Stimulated activated CD8-positive, alpha-beta memory T cell treated with anti-CD3 and anti-CD28 coated beads, Interleukin-15, amount 100 ng/mL, for 1 hour (primary cell): ENCODE measurements at places on chromosomes 4 and X.

DNA sequence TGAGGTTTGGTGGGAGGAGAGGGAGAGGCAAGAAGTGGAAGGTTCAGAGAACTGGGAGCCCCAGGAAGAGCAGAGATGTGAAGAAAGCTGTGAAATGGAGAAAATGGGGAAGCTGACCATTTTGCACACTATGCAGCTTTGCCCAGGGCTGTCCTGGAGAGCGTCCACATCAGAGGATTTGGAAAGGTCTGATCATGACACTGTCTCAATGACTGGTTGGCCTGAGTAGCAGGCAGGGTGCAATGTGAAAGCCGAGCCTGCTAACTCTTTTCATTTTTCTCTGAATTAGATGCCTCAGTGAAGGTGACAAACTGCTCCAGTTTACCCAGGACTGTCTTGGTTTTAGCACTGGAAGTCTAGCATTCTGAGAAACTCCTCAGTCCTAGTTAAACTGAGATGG is 330.1 kb upstream of the RPS6KA3 start:
- DNase-seq, result no peak

DNA sequence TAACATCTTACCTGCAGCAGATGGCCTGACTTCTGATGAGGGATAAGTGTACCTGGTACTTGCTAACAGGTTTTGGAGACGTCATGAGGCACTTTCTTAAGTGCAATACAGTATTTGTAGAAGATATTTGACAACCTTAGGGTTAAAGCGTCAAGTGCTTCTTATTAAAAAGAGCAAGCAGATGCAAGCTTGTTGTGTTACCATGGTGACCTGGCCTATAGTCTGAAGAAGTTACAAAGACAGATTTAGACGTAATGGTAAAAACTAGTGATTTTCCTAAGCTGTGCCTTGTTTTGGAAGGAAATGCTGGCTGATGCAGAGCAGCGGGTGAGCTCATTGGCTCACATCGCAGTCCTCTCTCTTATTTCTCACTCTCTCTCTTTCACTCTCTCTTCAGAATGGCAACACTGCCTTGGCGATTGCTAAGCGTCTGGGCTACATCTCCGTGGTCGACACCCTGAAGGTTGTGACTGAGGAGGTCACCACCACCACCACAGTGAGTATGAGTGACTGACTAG is 243.6 kb downstream of the ANK2 start:
- DNase-seq, result no peak

- DNase-seq, result no peak
Measured at GRCh38 chr4:56220261-56220660, 167.0 kb downstream of the AASDH start.

GRCh38 chr4:166165829-166166420 is 292.9 kb downstream of the TLL1 start:
- no peak for DNase-seq

DNA sequence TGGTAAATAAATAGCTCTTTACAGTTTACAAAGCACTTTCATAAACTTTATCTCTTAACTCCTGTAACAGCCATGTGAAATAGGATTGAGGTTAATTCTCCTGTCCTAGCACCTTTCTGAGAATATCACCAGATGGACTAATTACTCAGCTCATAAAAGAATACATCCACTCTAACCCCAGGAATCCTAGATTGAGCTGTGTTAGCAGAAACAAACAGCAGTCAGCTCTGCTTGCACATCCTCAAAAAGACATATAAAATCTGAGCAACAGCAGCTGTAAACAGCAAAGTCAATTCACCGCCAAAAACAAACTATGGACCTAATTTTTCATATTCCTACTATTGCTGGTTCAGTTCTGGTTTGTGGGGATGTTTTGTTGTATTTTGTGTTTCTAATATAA is 182.8 kb downstream of the QDPR start:
- DNase-seq, result no peak

GRCh38 chr4:166386491-166387360 is 513.7 kb downstream of the TLL1 start:
- DNase-seq, result no peak

DNA sequence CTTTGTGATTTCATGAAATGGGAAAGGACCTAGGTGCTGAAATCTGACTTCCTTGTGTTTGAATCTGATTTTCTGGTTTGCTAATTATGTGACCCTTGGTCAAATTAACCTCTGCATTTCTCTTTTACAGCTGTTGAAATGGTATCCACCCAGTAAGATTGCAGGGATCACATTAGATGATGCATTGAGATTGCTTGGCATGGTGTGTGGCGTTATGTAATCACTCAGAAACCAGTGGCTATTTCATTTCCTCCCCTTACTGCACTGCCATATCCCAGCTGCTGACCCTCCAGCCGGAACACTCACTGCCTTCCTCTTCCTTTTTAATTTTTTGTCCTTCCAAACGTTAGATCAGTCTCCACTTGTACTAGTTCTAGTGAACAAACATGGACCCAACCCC is 79.0 kb downstream of the KLHL8 start:
- DNase-seq, result no peak

GRCh38 chr4:162610116-162610515 is 446.3 kb upstream of the FSTL5 start:
- no peak for DNase-seq

- no peak for DNase-seq
Measured at GRCh38 chr4:145186729-145187128, 6.3 kb upstream of the OTUD4 start.

GRCh38 chr4:38654273-38654672 is 9.7 kb upstream of the KLF3 start:
- DNase-seq, result no peak

GRCh38 chrX:107632346-107632745 is 4.0 kb downstream of the PRPS1 start:
- no peak for DNase-seq

DNA sequence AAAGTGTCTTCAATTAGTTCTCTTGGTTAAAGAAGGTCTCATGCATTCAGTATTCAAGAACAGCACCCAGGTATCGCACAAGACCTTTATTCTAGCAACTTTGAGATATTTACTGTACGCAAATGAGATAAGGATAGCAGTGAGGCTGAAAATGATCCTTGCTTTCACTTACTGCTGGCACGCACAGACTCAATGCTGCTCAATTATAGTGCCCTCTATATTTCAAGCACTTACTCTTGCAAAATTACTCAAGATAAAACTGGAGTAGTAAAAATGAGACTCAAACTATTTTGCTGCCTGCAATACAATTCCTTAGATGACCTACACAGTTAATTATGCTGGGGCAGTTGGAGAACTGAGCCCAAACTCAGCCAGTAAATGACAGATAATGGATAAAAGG is 60.9 kb downstream of the ADGRA3 start:
- no peak for DNase-seq

DNA sequence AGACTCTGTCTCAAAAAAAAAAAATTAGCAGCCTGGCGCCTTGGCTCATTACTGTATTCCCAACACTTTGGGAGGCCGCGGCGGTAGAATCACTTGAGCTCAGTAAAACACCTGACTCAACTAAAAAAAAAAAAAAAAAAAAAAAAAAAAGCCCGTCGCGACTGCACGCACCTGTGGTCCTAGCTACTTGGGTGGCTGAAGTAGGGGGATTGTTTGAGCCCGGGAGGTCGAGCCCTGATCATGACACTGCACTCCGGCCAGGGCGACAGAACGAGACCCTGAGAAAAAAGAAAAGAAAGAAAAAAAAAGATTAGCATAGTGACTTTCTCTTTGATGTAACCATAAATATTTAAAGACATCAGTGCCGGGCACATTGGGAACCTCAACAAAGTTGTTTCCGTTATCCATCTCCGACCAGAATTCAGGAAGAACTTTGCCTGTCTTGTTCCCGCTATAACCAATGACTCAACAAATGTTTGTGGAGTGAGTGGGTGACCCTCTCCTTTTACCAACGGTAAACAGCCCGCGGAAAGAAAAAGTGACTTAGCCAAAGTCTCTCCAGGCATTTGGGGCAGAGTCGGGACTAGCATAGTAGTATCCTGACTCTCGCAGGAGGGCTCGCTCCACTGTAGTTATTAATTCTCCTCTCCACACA is 553 bp upstream of the MED28 start:
- DNase-seq, result no peak

- DNase-seq, result no peak
Measured at GRCh38 chr4:12145768-12146167, 717.1 kb upstream of the HS3ST1 start.

- DNase-seq, result no peak
Measured at GRCh38 chr4:186719925-186720694, 3.5 kb downstream of the FAT1 start.

GRCh38 chr4:105900541-105900940 is 5.3 kb downstream of the NPNT start:
- no peak for DNase-seq

GRCh38 chrX:12912791-12913482 is 6.5 kb downstream of the TLR8 start:
- DNase-seq, result no peak

GRCh38 chrX:69066966-69067525 is 98.2 kb downstream of the PJA1 start:
- no peak for DNase-seq

DNA sequence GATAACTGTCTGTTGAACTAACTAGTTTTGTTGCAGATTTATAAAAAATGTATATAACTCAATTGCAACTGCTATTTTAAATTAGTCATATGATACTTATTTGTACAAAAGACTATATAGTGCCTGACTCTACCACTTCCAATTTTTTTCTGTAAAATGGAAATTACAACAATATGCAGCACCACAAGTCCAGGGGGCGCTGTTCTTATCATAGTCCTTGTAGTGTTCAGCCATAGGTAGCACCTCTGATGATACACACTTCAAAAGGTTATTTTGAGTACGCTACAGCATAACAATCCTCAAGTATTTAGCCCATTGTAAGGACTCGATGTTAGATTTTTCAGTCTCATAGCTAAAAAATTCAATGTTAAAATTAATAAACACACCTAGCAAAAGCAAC is 174.9 kb downstream of the CORIN start:
- DNase-seq, result no peak

DNA sequence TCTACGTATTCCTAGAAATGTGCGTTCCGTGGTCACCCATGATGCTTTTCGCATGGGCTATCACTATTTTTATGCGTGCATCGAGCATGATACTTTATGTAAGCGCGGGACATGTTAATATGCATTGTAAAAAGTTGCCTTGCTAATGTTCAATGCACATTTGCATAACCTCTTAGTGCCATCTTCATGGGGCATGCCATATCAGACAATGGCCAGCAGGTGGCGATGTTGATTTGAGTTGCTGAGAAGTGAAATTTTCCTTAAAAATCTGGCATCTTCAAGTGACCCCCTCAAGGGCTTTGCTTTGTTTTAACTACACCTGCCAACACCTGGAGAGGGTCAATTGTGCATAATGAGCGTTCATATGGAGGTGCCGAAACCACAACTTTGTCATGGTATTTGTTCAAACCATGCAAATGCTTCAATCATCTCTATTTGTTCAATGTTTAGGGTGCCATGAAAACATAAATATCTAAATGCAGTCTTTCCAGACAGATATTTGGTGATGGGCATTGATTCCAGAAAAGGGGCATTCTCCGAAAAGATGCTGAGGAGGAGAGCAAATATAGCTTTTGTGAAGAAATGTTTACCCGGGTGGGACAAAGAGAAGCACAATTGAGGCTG is 833.9 kb upstream of the PRKX start:
- no peak for DNase-seq

DNA sequence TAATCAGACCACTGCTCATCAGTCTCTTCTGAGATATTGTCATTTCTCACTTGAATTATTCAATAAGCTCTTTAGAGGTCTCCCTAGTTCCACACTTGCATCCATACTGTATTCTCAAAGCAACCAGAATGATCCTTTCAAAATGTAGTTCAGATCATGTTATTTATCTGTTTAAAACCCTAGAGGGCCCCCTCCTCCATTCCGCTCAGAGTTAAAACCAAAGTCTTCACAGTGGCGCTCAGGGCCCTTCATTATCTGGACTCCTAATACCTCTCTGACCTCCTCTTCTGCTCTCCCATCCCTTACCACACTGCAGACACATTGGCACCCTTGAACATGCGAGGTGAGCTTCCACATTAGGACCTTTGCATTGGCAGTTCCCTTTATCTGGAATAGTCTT is 32.7 kb upstream of the HPGDS start:
- no peak for DNase-seq

GRCh38 chrX:97238632-97239031 is 354.9 kb downstream of the RPA4 start:
- DNase-seq, result no peak

DNA sequence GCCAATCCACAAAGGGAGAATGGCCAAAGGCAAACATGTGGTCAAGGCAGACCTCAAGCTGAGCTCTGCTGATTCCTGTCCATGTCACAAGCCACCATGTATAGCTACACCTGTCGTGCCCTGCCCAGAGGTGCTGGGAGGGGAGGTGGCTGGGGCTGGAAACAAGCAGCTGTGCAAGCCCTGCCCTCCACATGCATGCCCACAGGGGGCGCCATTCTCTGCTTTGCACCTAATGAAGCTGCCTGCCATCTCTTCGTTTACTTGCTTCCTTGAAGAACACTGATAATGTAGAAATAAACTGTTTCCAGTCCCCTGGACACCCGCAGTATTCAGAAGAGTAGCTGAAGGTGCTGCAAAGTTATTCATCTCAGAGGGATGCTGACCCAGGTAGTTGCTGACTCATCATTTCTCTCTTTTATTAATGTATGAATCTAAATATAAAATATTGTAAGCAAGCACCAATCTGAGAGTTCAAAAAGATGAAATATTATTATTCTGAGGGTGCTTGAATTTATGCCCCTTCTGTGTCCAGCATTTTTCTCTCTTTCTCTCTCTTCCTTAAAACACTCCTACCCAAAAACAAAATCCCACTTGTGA is 278.6 kb downstream of the ADGRA3 start:
- peak; percentile 1 for DNase-seq

DNA sequence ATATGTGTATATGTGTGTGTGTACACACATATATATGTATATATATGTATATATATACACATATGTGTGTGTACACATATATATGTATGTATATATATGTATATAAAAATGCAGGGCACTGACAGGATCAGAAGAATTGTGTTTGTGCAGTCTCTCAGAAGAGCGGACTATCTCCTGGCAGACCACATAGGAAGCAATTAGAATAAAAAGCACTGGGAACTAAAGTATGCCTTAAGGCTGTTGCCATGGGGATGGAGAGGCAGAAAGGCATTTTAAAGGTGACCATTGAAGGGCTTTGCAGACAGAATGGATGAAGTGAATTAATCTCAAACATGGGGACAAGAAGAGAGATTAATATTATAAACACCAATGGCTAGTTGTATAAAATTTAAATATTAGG is 33.7 kb upstream of the USP51 start:
- no peak for DNase-seq

GRCh38 chr4:75637827-75638226 is 7.5 kb upstream of the CDKL2 start:
- DNase-seq, result no peak

- DNase-seq, result no peak
Measured at GRCh38 chr4:106301393-106302061, 14.5 kb downstream of the TBCK start.

- no peak for DNase-seq
Measured at GRCh38 chrX:14697451-14697850, 168.1 kb downstream of the GLRA2 start.

DNA sequence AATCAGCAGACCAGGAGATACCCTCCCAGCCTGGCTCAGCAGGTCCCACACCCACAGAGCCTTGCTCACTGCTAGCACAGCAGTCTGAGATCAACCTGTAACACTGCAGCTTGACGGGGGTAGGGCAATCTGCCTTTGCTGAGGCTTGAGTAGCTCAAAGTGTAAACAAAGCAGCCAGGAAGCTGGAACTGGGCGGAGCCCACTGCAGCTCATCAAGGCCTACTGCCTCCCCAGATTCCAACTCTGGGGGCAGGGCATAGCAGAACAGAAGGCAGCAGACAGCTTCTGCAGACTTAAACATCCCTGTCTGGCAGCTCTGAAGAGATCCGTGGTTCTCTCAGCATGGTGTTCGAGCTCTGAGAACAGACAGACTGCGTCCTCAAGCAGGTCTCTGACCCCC is 15.1 kb upstream of the GABRA2 start:
- DNase-seq, result no peak
